ENCODE measurements at places on chromosomes 16 and 17. TPM values are rescaled to one million over a fixed set of nuclear protein-coding genes. Genes with fewer than 3 reads are reported as not detected.

Gene KRTAP9-2
- not detected for total RNA-seq

GRCh38 chr16:67781565-67781921 is 24.8 kb downstream of the RANBP10 start:
- DNase-seq = no peak

- no peak for DNase-seq
Observed at GRCh38 chr17:49437696-49438435, 23.2 kb upstream of the PHB1 start.

DNA sequence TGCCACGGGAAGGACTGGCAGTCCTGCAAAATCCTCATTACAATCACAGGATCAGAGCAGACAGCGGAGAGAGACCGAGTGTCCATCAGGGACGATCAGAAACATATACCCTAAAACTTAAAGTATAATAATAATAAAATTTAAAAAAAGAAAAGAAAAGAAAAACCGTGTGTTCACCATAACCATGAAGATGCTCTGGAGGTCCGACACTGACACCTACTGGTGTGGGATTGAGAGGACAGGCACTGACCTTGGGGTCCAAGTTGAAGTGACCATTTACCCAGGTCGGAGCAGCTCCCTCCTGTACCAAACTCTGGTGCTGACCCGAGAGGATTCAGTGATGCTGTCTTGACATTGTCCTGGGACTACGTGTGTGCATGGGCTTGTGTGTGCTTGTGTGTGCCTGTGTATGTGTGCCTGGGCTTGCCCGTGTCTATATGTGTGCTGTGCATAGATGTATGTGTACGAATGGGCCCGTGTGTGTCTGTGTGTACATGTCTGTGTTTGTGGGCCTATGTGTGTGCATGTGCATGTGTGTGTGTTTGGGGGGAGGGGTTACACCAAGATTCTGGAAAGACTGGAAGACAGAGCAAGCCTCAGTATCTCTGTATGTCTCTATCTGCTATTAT is 10.0 kb upstream of the CD300LD start:
- peak; percentile 45 for DNase-seq

GRCh38 chr17:40559564-40559916 is 5.7 kb downstream of the CCR7 start:
- no peak for DNase-seq

Gene SPNS3
- total RNA-seq = not detected

DNA sequence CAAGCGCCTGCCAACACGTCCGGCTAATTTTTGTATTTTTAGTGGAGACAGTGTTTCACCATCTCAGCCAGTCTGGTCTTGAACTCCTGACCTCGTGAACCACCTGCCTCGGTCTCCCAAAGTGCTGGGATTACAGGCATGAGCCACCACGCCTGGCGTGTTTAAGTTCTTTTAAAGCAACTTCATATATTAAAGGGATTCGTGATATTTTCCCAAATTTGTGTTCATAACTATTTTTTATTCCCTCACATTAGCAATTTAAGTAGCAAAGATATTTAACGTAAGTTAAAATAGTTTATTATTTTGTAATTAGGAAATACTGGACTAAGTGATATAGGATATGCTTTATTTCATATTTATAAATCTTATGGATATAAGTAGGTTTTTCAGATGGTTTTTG is 4.2 kb downstream of the SPG7 start:
- DNase-seq = no peak

GRCh38 chr16:86571530-86571915 is 4.9 kb downstream of the FOXC2 start:
- DNase-seq = no peak

DNA sequence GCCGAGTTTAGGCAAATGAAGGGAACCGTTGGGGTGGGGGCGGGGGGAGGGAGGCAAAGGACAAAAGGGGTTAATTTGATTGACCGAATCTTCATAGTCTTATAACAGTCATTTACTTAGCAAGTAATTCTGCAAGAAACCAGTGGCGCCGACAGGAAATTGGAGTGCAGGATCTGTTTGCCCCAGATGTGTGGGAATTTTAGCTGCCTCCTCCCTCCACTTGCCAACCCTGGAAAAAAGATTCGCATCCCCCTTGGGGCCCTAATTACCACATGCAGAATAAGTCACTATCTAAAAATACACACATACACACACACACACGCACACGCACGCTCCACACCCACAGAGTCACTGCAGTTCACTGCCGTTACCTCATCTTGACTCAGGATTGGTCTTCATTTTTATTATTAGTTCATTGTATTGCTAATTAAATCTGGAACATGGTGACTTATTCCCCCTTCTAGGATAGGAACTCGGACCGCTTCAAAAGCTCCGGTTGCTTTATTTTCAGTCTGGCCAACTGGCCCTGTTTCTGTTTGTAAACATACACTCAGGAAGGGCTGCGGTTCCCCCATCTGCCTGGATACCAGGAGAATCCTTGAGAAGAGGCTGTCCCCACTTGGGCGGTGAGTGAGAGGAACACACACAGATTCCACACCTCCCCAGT is 241.6 kb upstream of the SALL1 start:
- peak; percentile 75 for DNase-seq

DNA sequence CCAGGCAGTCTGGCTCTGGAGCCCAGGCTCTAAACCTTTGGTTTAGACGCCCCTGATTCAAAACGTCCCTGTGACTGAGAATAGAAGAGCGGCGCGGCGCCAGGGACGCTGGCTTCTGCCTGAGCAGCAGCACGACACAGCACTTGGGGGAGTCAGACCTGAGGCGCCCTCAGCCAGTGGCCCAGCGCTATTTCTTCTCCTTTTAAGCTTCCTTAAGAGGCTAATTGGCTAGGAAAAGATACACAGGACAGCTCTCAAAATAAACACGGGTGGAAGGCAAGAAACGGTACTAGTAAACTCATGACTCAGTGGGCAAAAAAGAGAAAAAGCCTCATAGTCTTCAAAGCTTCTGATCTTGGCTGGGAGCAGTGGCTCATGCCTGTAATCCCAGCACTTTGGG is 34.9 kb downstream of the GTF3C1 start:
- DNase-seq = no peak

Gene MMP15
- 2.9 TPM for total RNA-seq

DNA sequence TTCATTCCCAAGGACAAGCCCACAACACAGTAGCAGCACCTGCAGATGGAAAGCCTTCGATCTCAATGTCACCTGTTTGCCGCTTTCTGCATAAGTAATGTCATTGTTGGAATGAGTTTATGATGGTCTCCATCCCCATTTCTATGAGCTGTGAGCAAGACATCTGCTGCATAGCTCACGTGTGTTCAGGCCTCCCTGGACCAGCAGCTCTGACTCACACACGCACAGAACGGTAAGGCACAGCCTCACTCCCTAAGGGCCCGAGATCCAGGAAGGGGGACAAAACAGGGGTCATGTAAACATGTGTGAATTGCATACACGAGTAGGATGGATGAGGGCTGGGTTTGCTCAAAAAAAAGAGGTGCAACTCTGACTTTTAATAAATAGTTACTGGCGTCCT is 223.1 kb downstream of the SOX9 start:
- peak; percentile 9 for DNase-seq

- DNase-seq = no peak
Observed at GRCh38 chr17:32693194-32693897, 183.6 kb downstream of the MYO1D start.

- peak; percentile 89 for DNase-seq
Observed at GRCh38 chr17:9842057-9842758, 16.5 kb downstream of the GLP2R start.

DNA sequence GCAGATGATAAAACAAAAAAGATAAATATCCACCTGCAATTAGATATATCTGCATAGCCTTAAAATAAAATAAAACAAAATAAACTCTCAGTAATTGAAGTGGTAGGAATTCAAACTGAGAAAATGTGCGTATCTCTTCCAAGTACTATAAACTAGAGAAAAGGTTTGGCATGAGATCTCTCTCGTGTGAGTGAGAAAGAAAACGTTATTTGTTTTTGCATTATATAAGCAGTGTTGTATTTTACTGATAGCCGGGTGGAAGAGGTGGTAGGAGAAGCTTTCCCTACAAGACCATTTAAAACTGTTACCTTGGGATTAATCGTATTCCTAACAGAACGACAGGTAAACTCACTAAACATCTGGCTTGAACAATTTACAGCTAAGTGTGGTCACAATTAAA is 15.6 kb downstream of the CDH8 start:
- DNase-seq = no peak

Gene PIGS
- total RNA-seq = 52.7 TPM

GRCh38 chr16:23607726-23608125 is 11.6 kb upstream of the NDUFAB1 start:
- DNase-seq = no peak
